Spleen (tissue), 13 donors: ENCODE measurements at places on chromosomes 4 and X. TPM values are rescaled to one million over a fixed set of nuclear protein-coding genes. Genes with fewer than 3 reads are reported as not detected.
A peak's percentile ranks its signal among the peaks of the same experiment; 100 is the strongest.

- no peaks in the 10 kb centered on the region for H3K4me1 ChIP-seq
- no peaks in the 10 kb centered on the region for H3K27me3 ChIP-seq
- peaks cover 7% of the 10 kb centered on the region for H3K36me3 ChIP-seq
These were observed 71.0 kb downstream of the USP46 start for GRCh38 chr4:52588097-52588496.

DNA sequence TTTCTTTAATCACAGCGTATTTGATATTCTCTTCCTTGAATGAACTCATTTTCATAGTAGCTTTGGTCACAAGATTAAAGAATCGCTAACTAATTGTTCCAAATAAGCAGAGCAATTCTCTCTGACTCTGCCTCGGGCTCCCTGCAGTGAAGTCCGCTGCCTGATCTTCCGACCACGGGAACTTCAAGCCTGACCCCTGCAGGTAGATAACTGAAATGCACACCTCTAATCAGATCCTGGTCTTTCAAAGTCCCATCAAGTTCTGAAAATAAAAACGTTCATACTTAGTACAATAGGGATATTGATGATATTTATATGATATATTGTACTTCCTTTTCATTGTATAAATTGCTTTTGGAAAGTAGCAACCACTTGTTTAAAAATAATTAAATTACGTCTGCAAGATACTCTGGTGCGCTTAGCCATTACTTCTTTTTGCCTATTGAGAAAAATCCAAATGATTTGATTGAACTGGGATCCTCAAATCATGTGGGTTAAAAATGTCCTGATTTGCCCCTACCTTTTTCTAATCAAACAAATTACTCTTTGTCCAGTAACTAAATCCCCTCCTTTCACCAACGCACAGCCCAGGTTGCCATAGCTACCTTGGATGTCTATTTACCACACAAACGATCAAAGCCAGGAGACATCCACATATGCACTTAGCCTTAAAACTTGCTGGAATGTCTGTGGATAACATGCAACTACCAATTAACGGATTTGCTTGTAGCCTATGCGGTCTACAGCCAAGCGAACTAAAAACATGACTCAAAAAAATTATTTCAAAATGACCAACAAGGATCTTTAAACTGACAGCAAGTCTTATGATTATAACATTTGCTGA lies 4.2 kb downstream of the MID1 start:
- H3K4me3 ChIP-seq = no peak overlapping the region
- H3K4me1 ChIP-seq = peaks cover 5% of the 10 kb centered on the region
- H3K27ac ChIP-seq = no peak overlapping the region
- peaks cover 11% of the 10 kb centered on the region for H3K27me3 ChIP-seq

DNA sequence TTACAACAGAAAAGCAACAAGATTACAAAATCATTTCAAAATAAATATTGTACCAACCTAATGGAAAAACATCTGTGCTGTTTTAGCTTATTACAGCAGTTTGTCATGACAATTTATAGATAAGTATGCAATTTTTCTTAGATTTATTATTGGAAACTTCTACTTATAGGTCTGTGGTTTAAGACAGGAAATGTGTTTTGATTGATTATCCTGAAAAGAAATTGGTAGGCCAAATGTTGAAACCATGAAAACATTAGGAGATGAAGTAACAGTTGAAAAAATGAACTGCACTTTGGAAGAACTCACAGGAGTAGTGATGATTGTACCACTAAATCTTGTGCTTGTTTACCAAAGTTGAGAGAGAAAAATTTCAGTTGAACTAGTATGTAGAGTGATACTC lies 162.2 kb upstream of the GIMD1 start:
- no peak for DNase-seq
- no peaks in the 10 kb centered on the region for H3K4me1 ChIP-seq
- H3K27ac ChIP-seq = no peak overlapping the region
- no peaks in the 10 kb centered on the region for H3K27me3 ChIP-seq

SYNPO2 gene
- total RNA-seq = 72.1 TPM

GRCh38 chrX:46551494-46552128 lies 6.4 kb upstream of the ZNF674 start:
- peaks cover 6% of the 10 kb centered on the region for H3K4me1 ChIP-seq
- H3K4me3 ChIP-seq = no peak overlapping the region
- H3K27me3 ChIP-seq = no peaks in the 10 kb centered on the region
- H3K27ac ChIP-seq = no peak overlapping the region
- no peaks in the 10 kb centered on the region for H3K36me3 ChIP-seq

GRCh38 chr4:133145758-133146573 lies 3.1 kb upstream of the PCDH10 start:
- no peaks in the 10 kb centered on the region for H3K36me3 ChIP-seq
- H3K27ac ChIP-seq = no peak overlapping the region
- H3K27me3 ChIP-seq = peaks cover 28% of the 10 kb centered on the region
- H3K4me3 ChIP-seq = peak overlapping the region; percentile 12
- H3K4me1 ChIP-seq = peaks cover 50% of the 10 kb centered on the region
